ENCODE measurements at places on chromosomes 3 and 15.
A peak's percentile ranks its signal among the peaks of the same experiment; 100 is the strongest.

GRCh38 chr3:29611252-29611651, 330.4 kb downstream of the RBMS3 start:
- no peak for DNase-seq

- DNase-seq = no peak
Observed at GRCh38 chr3:132625613-132626012, 28.5 kb downstream of the ACKR4 start.

DNA sequence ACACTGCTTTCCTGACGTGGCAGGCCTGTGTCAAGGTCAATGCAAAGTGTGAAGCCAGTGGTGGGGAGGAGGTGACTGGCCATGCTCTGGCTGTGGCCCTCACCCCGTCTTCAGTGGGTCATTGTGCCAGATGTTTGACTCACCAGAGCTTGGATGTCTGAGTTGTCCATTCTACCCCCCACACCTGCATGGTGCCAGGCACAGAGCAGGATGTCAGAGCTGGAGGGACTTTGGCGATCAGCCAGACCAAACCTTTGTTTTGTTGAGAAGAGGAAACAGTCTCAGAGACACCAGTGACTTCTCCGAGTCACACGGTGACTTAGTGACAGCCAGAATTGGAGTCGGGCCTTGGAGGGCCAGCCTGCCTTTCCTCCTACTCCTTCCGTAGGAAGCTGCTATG, 49.5 kb downstream of the SMAD6 start:
- no peak for DNase-seq

GRCh38 chr15:80588801-80589200, 106.3 kb upstream of the ABHD17C start:
- DNase-seq = no peak

DNA sequence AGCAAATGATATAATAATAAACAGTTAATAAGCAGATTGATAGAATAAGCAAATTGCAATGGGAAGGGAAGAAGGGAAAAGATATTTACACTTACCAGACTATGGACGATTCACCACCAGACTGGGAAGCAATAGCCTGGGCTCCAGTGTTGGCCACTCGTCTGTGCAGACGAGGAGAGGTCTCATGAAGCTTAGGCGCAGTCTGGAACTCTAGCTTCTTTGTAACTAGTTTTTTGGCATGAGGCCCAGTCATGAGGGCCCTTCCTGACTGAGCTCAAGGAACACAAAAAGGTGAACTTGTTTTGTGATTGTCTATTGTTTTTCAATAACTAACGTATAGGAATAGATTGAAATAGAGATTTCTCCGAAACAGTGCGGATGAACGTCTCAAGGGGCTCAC, 63.3 kb upstream of the GATM start:
- DNase-seq = no peak

DNA sequence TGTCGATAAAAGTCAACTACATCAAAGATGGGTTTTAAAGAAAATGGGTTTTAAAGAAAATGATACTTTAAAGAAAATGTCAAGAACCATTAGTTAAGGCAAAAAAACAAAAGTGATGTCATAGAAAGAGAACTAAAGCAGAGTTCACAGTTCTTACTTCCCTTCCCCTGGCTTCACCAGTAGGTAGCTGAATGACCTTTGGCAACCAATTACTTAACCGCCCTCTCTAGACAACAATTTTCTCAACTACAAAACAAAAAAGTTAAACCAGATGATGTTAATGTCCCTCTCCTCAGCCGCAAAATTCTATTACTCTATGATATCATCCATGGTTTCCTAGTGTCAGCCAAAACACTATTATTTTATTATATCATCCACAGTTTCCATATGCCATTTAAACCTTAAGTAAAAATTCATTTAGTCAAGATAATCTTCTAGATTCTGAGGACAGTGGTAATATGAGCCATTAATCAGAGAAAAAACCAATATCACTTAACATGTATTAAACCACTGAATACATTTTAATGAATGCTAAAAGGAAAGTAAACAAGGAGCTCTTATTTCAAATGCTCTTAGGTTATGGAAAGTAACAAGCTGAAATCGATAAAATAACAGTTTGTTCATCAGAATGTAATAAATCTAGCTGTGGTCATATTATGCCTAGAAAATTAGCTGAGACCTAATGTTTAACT, 13.1 kb downstream of the RYK start:
- no peak for DNase-seq

DNA sequence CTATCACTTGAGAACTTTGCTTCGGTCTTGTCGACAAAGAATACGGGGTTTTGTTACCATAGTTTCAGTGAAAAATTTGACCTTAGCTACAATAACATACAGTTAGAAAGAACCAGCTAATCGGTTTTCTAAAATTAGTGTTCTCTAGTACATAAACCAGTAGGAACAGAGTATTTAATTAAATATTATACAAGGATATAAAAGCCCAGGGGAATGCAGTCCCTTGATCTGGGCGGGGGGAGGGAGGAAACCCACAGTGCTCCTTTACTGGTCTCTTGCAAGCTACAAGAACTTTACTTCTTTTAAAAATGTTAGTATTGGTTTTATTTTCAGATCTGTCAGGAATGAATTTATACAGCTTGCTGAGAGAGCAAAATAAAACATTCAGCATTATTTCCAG, 41.8 kb downstream of the ITPR1 start:
- no peak for DNase-seq

DNA sequence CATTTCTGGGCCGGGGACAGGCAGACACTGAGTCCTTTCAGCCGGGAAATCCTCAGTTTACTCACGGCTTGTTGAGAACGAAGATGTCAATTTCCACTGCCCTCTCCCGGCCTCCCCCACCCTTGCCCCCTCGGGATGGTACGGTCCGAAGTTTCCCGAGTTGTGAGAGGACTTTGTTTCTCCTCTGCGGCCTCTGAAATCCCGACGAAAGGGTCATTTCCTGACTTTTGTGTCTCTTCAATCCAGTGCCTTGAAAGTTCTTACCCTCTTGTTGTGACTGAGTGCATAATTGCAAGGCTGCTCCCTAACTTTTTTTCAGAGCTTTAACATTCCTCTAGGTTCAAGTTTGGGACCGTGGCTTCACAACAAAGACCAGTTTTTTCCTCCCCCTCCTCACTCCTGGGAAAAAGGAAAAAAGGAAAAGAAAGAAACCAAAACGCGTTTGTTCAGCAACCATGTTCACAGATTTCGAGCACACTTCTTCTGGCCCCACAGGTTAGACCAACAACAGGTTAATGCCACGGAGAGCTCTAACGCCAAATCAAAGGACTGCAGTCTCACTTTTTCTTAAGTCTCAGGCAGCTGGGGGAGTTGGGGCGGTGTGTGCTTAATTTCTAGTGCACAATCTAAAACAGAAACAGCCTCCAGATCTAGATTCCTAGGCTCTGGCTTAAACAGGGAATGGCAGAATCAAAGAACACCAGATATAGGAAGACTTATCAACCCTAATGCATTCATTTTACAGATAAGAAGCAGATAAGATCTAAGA, 138.9 kb downstream of the TMCO5A start:
- DNase-seq = peak; percentile 56

DNA sequence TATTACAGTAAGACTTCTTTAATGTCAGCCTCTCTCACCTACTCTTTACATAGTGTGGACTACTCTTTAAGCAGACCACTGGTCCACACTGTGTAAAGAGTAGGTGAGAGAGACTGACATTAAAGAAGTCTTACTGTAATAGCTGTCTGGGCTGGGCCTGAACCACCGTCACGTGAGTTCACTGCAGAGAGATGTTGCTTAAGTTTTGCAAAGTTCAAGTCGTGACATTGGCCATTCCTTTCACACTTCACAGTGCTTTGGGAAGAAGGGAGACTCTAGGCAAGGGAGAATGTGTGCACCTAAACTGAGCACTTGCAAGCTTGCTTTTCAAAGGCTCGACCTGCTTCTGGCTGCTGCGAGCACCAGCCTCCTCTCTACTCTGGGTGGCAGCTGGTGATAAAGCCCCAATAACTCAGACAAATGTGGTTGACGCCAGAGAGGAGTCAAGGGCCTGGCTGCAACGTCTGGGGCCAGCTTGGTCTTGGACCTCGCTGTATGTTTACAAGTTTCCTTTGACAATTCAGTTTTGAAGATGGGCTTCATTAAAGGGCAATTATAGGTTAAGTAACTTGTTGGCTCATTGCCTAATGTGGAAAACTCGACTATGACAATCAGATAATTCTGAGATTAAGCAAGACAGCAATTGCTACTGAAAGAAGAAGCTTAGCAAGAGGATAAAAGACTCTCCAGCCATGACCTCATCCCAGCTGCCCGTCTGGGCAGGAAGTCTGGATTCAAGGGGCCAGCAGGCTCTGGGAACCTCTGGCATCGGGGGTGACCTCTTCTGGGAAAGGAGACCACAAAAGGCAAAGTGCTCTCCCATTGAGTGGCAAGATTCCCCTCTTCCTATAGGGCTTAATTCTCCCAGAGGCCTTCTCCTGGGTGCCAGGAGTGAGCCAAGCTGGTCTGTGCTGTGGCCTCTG, 242.1 kb upstream of the TLE3 start:
- no peak for DNase-seq

DNA sequence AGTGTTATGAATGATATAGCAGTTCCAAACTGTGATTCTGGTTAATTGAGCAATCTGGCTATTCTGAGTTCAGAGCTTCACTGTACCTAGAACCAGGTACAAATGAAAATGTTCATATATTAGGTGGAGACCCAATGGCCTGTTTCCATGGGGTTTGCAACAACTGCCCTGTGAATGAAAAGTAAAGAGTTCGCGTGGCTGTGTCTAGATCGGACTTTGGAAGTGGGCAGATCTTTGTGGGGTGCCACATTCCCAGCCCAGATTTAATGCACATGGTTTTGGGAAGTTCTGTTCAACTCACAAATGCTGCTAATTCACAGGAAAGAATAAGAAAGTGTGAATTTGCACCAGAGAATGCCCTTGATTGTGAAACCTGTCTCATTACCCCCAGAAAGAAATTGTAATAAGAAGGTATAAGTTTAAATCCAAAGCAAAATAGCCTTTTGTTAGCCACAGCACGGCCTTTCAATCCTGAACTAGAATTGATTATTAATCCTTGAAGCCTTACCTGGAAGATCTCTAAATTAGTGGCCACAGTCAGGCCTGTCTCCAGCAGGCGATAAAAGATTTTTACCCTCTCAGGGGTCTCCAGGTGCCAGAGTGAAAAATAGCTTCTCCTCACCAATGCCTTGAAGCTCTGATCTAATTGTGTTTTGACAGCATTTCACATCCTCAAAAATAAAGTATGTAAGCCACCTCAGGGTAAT, 22.6 kb downstream of the WHAMM start:
- no peak for DNase-seq

DNA sequence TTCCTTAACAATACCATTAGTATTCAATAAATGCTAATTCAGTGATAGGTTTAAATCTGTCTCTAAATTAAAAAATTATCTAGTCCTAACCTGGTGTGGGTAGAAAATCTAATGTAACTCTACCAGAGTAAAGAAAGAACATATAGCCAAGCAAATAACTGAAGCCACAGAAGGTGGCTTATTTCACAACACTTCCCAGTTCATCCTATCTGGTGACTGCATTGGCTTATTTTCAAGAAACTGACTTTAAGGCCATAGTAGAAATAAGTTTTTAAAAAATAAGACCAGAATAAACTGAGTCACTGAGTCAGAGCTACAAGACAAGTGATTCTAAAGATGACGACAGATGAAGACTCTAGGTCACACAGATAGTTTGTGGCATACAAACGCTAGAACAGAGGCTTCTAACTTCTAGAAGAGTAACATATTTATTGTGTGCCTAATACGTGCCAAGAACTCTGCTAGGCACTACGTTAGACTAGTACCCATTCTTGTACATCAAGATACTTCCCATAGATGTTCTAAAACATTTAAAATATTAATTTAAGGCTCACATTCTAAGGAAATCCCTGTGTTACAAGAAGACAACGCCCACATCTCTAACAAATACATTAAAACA, 25.9 kb downstream of the TMCC1 start:
- DNase-seq = no peak

DNA sequence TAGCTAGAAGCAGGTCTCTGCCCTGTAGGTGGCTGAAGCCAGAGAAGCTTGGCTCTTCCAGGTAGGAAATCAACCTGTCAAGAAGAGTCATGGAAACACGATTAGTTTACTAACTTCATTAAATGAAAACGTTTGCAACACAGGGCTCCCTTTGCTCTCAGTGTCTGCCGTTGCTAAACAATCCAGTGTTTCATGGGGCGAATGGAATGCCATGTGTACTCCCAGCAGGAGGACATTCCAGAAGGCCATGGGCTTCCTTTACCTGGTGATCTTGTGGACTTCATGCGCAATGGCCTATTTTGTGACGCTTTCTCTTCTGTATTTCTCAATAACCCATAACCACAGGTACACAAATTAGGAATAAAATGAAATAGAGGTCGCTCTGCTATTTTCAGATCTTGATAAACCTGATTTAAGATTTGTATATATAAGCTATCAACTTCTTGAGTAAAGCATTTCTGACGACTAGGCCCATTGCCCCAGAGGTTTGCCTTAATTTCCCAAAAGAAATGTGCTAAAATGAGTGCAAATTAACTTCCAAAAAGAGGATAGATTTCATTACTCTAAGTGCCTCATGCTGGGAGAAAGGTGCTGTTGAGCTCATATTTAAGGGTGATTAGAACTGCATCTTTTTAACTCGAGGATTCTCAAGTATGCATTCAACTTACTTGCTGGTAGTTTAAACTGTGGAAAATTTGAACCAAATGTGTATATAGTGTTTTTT, 171.0 kb downstream of the EPHA3 start:
- no peak for DNase-seq

DNA sequence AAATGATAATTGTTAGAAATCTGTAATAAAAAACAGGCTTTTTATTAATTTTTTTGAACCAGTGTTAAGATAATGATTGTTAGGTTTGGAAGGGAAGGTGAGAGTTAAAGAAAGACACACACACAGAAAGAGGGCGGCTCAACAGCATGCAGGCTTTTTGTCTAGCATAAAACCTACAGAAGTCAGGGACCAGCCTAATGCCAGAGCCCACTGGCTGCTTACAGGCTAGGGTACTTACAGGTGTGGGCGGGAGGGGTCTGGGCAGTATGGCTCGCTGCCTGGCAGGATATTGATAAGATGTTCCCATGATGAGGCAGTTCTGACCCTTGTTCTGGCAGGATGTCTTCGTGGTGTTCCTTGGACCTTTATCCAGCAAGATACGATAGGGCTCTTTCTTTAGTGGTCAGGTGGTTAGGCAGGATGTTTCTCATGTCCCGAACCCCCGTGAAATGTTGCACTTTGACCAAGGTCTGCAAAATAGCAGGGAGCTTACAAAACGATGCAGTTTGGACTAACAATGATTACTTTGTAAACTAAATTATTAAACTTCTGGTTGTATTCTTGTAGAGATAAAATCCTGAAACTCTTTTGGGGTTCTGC, 84.7 kb downstream of the DCUN1D1 start:
- DNase-seq = no peak

- no peak for DNase-seq
Observed at GRCh38 chr15:56468401-56468800, 3.5 kb upstream of the MNS1 start.

DNA sequence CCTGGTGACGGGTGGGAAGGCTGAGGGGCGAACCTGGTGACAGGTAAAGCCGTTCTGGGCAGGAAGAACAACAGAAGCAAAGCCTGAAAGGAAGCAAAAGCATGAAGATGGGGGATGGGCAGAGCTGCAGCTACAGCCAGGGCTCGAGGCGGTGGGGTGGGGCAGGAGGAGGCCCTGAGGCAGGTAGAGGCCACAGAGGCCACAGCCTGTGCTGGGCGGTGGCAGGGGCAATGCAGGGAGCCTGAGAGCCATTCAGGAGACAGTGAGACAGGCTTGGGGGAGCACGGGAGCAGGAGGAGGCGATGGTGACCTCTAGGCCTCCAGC, 8.2 kb downstream of the PCSK6 start:
- no peak for DNase-seq

- peak; percentile 57 for DNase-seq
Observed at GRCh38 chr3:29324180-29324651, 43.3 kb downstream of the RBMS3 start.

- DNase-seq = no peak
Observed at GRCh38 chr3:190574473-190574872, 60.6 kb downstream of the IL1RAP start.
